Pancreas (tissue), 10 donors: ENCODE measurements at places on chromosomes 5 and 9. TPM values are rescaled to one million over a fixed set of nuclear protein-coding genes. Genes with fewer than 3 reads are reported as not detected.

QRFP gene
- total RNA-seq: not detected

- H3K27me3 ChIP-seq: no peaks in the 10 kb centered on the region
- no peak overlapping the region for H3K4me3 ChIP-seq
- DNase-seq: no peak
- no peaks in the 10 kb centered on the region for H3K36me3 ChIP-seq
Measured at GRCh38 chr5:73268826-73269225, 95.8 kb downstream of the TMEM174 start.

- H3K4me1 ChIP-seq: no peaks in the 10 kb centered on the region
- no peak for DNase-seq
- H3K27ac ChIP-seq: no peak overlapping the region
- no peaks in the 10 kb centered on the region for H3K36me3 ChIP-seq
Measured at GRCh38 chr5:72661405-72661804, 154.2 kb upstream of the ZNF366 start.

- H3K27me3 ChIP-seq: peaks cover 17% of the 10 kb centered on the region
- H3K4me1 ChIP-seq: no peaks in the 10 kb centered on the region
- no peak for DNase-seq
- no peak overlapping the region for H3K27ac ChIP-seq
- H3K36me3 ChIP-seq: no peaks in the 10 kb centered on the region
- no peak overlapping the region for H3K4me3 ChIP-seq
Measured at GRCh38 chr9:130327781-130328348, 62.3 kb downstream of the HMCN2 start.

DNA sequence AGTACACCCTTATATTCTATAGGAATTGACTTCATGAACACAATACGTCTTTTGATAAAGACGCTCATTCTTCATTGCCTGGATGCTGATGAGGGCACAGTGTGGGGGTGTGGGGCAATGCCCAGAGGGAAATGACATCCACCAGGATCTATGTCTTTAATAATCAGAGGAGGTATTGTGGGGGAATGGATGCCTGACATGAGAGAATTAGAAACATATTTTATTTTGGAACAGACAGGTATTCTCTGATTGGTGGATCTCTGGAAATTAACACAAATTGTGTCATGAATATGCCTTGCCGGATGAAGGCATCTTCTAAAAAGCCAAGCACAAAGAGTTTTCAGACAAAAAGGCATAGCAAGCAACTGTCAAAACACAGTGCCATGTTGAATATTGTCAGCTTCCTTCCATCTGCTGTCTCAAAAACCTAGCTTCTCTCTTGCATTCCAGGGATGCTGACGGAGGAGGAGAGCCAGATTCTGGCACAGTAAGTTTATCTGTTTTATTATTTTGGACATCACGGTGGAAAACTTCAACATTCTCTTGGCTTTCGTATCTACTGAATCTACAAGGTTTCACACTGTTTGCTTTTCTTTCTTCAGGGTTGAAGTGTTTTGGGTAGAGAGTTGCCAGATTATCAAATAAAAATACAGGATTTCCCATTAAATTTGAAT is 3.9 kb upstream of the C5orf58 start:
- no peaks in the 10 kb centered on the region for H3K36me3 ChIP-seq
- no peaks in the 10 kb centered on the region for H3K4me1 ChIP-seq
- no peak overlapping the region for H3K27ac ChIP-seq
- no peaks in the 10 kb centered on the region for H3K27me3 ChIP-seq
- H3K4me3 ChIP-seq: no peak overlapping the region

DNA sequence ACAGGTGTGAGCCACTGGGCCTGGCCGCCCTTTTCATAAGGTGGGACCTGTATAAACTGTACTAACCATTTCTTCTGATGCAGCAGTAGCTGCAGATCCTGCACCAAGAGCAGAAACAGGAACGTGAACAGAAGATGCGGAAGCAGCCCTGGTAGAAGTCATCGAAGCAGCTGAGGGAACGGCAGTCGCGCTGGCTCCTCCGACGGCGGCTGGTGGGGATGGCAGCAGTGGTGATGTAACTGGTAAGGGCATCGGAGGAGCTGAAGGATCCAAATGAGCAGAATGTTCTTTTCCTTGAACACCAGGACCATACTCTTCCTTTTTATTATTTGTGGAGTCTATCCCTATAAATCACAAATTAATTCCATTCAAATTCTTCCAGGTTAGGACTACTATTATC is 32.1 kb downstream of the POC5 start:
- H3K4me1 ChIP-seq: peaks cover 18% of the 10 kb centered on the region
- no peaks in the 10 kb centered on the region for H3K36me3 ChIP-seq
- no peak overlapping the region for H3K4me3 ChIP-seq
- no peak for DNase-seq
- no peaks in the 10 kb centered on the region for H3K27me3 ChIP-seq
- no peak overlapping the region for H3K27ac ChIP-seq

- no peak overlapping the region for H3K27ac ChIP-seq
- no peak for DNase-seq
- H3K4me3 ChIP-seq: no peak overlapping the region
- H3K27me3 ChIP-seq: no peaks in the 10 kb centered on the region
- no peaks in the 10 kb centered on the region for H3K4me1 ChIP-seq
Measured at GRCh38 chr5:71482132-71482531, 26.7 kb downstream of the BDP1 start.

- no peaks in the 10 kb centered on the region for H3K27me3 ChIP-seq
- H3K4me1 ChIP-seq: no peaks in the 10 kb centered on the region
- H3K27ac ChIP-seq: no peak overlapping the region
- no peaks in the 10 kb centered on the region for H3K36me3 ChIP-seq
- H3K4me3 ChIP-seq: no peak overlapping the region
Measured at GRCh38 chr9:77773381-77773780, 125.3 kb upstream of the GNA14 start.

DNA sequence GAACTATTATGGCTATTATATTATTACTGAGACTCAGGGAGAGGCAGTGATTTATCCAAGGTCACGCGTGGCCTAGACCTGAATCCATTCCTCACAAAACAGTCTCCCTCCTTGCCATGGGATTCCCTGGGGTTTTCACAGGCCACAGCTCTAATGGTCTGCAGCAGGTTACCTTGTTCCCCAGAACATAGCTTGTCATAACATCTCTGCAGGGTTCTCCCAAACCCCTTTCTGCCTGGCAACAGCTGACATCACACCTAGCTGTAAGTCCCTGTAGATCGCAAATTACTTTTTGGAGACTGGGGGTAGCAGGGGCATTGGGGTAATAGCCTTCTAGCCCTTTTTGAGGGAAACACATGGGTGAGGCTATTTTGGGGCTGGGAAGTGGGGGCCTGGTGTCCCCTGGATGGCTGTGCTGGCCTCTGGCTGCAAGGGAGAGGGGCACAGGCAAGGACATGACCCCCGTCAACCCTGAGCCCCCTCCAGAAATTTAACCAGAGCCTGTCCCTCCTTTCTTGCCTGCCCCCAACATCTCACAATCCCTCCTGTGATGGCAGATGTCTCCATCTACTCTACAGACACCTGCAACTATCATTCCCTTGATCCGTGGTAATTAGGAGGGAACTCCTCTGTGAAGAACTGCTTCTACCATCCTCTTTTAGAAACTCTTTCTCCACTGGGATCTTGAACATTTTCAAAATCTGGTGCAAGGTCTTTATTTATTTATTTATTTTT is 1.3 kb downstream of the CD74 start:
- no peaks in the 10 kb centered on the region for H3K36me3 ChIP-seq
- DNase-seq: no peak
- H3K27ac ChIP-seq: peak overlapping the region; percentile 89
- H3K4me3 ChIP-seq: no peak overlapping the region
- no peaks in the 10 kb centered on the region for H3K4me1 ChIP-seq
- H3K27me3 ChIP-seq: no peaks in the 10 kb centered on the region

GTF3C5 gene
- 24.3 TPM for total RNA-seq

DNA sequence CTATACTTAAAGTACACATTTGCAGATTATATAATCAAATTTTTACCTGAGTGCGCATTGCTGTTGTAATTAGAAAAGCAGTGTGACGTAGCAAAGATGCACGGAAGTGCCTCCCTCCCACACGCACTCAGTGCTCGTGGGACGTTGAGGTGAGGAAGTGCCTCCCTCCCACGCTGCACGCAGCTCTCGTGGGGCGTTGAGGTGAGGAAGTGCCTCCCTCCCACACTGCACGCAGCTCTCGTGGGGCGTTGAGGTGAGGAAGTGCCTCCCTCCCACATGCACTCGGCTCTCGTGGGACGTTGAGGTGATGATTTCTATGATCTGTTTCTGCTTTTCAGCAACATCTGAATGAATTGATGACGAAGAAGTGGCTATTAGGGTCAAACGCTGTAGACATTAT is 21.0 kb downstream of the EXOC3 start:
- peak; percentile 4 for DNase-seq
- no peaks in the 10 kb centered on the region for H3K36me3 ChIP-seq
- no peak overlapping the region for H3K4me3 ChIP-seq
- H3K4me1 ChIP-seq: no peaks in the 10 kb centered on the region
- H3K27me3 ChIP-seq: no peaks in the 10 kb centered on the region

- DNase-seq: no peak
- no peaks in the 10 kb centered on the region for H3K27me3 ChIP-seq
- no peak overlapping the region for H3K4me3 ChIP-seq
- H3K27ac ChIP-seq: no peak overlapping the region
- no peaks in the 10 kb centered on the region for H3K4me1 ChIP-seq
Measured at GRCh38 chr9:126108240-126108639, 218.4 kb upstream of the MVB12B start.

LSM11 gene
- 1.6 TPM for total RNA-seq

SAPCD2 gene
- 0.29 TPM for total RNA-seq

DNA sequence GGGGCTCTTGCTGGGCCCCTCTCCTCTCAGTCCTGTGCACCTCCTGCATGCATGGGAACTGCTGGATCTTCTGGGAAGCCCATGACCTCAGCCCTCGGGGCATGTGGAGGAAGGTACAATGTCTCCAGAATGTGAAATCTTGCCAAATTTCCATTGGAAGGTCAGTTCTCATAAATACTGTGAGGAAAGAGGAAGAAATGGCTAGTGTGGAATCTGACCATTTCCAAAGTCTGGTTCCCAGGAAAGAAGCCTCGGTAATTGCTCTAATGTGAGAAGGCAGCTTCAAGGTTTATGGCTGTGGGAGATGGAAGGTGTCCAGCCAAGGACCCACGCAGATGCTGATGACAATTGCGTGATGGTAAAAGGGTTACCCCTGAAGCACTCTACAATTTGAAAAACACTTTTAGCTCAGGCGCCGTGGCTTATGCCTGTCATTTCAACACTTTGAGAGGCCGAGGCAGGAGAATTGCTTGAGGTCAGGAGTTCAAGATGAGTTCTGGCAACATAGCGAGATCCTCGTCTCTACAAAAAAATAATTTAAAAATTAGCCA is 8.1 kb upstream of the IL17B start:
- H3K36me3 ChIP-seq: no peaks in the 10 kb centered on the region
- no peak for DNase-seq
- H3K4me1 ChIP-seq: no peaks in the 10 kb centered on the region
- H3K27me3 ChIP-seq: no peaks in the 10 kb centered on the region
- H3K4me3 ChIP-seq: no peak overlapping the region
- no peak overlapping the region for H3K27ac ChIP-seq

DNA sequence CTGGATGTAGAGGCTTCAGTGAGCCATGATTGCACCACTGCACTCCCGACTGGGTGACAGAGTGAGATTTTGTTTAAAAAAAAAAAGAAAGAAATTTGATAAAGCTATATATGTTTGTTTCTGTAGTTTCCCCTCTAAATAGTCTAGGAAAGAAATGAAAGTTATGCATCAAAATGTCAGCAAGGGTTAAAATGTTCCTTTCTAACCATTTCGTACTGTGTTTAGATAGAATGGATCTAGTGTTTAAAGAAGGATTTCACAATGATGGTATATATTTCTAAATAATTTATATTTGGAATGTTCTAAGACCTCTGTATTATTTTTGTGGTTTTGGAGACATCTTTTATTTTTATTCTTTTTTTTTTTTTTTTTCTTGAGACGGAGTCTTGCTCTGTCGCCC is 22.7 kb downstream of the TEK start:
- no peak overlapping the region for H3K27ac ChIP-seq
- H3K4me3 ChIP-seq: no peak overlapping the region
- H3K36me3 ChIP-seq: no peaks in the 10 kb centered on the region
- no peaks in the 10 kb centered on the region for H3K4me1 ChIP-seq
- no peak for DNase-seq
- H3K27me3 ChIP-seq: no peaks in the 10 kb centered on the region

DNA sequence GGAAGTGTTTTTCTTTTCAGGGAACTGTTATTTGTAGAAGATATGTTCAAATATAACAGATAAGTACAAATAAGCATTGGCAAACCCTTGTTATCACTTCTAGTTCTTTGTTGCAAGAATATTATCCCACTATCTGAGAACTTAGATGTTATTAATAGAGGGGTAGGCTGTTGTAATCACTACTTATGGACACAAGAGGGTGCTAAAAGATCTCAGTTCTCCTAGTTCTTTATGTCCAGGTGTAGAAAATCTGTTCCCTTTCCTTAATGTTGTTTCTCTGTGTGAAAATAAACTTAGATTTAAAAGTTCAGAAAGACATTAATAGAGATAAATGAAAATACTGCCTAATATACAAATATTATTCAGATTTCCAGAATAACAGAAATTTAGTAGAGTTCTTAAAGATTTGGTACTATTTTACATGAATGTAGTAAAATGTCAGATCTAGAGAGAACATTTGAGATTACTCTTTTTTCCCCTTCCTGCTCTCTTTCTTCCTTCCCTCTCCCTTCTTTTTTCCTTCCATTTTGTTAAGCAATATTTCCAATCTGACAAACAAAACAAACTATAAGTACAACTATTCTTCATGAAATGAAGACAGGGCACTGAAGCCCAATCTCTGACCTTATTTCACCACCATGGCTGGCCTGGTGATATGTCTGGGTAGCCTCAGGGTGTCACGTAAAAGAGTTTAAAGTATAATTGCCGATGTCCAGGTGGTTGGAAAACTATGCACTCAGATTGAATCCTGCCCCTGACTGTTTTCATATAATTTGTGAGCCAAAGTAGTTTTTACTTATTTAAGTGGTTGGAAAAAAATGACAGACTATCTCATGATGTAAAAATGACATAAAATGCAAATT is 43.6 kb upstream of the C5orf46 start:
- no peaks in the 10 kb centered on the region for H3K36me3 ChIP-seq
- H3K4me3 ChIP-seq: no peak overlapping the region

WWC1 gene
- total RNA-seq: 36.4 TPM

GRCh38 chr5:168165221-168165914 is 126.1 kb upstream of the WWC1 start:
- H3K27ac ChIP-seq: no peak overlapping the region
- H3K4me1 ChIP-seq: peaks cover 9% of the 10 kb centered on the region
- no peak for DNase-seq
- H3K36me3 ChIP-seq: no peaks in the 10 kb centered on the region

GRCh38 chr9:121658591-121658990 is 7.2 kb downstream of the DAB2IP start:
- H3K4me3 ChIP-seq: no peak overlapping the region
- H3K27me3 ChIP-seq: no peaks in the 10 kb centered on the region
- H3K27ac ChIP-seq: peak overlapping the region; percentile 48
- no peak for DNase-seq
- no peaks in the 10 kb centered on the region for H3K36me3 ChIP-seq

DNA sequence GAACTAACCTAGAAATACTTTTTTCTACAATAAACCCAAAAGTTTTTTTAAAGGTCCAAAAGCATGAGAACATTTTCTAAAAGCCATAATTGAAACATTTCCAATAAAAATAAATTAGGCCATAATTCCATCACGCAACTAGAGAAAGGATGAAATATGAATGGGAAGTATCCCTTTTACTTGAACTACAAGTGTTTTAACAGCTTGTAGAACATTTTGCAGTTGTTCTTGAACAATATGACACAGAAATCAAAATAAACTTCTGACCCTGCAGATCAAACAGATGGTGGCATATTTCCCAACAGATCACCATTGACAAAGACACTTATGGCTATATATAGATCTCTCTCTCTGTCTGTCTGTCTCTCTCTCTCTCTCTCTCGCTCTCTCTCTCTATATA is 624.4 kb downstream of the PSAT1 start:
- no peaks in the 10 kb centered on the region for H3K27me3 ChIP-seq
- DNase-seq: no peak
- H3K36me3 ChIP-seq: no peaks in the 10 kb centered on the region
- H3K27ac ChIP-seq: no peak overlapping the region

CDX1 gene
- 0.13 TPM for total RNA-seq
